Neural crest cell (in vitro differentiated cells): ENCODE measurements at places on chromosomes 2 and 18. TPM values are rescaled to one million over a fixed set of nuclear protein-coding genes. Genes with fewer than 3 reads are reported as not detected.

PCARE gene
- not detected in 2 replicates for total RNA-seq

ING5 gene
- 61.9 and 63.4 TPM in 2 replicates for total RNA-seq

GNAL gene
- 20.4 and 20.5 TPM in 2 replicates for total RNA-seq

NHEJ1 gene
- total RNA-seq: 23.5 and 26.8 TPM in 2 replicates

HS6ST1 gene
- total RNA-seq: 39.8 and 40.3 TPM in 2 replicates

POTEC gene
- total RNA-seq: not detected in 2 replicates

MYO1B gene
- total RNA-seq: 107 and 116 TPM in 2 replicates

SSB gene
- 183 and 187 TPM in 2 replicates for total RNA-seq

CFC1 gene
- total RNA-seq: not detected in 2 replicates

GCA gene
- total RNA-seq: 11.3 TPM in 2 replicates

IL36G gene
- not detected in 2 replicates for total RNA-seq

FOXI3 gene
- 0.12 TPM in 1 of 2 replicates, not detected in the other for total RNA-seq

NAT8 gene
- total RNA-seq: not detected in 2 replicates

C2orf81 gene
- total RNA-seq: 7.3 and 7.9 TPM in 2 replicates

ZAP70 gene
- 2.4 and 2.8 TPM in 2 replicates for total RNA-seq

SDC1 gene
- 81.0 and 85.4 TPM in 2 replicates for total RNA-seq

ARHGAP15 gene
- total RNA-seq: 2.8 and 3.2 TPM in 2 replicates

PJVK gene
- 5.8 and 6.2 TPM in 2 replicates for total RNA-seq

GAREM2 gene
- 21.3 and 21.8 TPM in 2 replicates for total RNA-seq

SH3RF3 gene
- 0.70 and 0.84 TPM in 2 replicates for total RNA-seq

MAP3K19 gene
- not detected in 2 replicates for total RNA-seq

RAD51AP2 gene
- total RNA-seq: 0.16 and 0.23 TPM in 2 replicates

SKOR2 gene
- 0.96 and 1.4 TPM in 2 replicates for total RNA-seq

RBKS gene
- 0.79 and 0.86 TPM in 2 replicates for total RNA-seq

LAMA3 gene
- 0.25 and 0.35 TPM in 2 replicates for total RNA-seq

PROM2 gene
- 1.8 and 2.7 TPM in 2 replicates for total RNA-seq

SCG2 gene
- total RNA-seq: 8.6 and 8.8 TPM in 2 replicates

GCKR gene
- 0.42 TPM in 1 of 2 replicates, not detected in the other for total RNA-seq

KCNIP3 gene
- total RNA-seq: 2.9 and 4.1 TPM in 2 replicates

HAAO gene
- total RNA-seq: 3.5 and 4.9 TPM in 2 replicates

RTKN gene
- total RNA-seq: 61.2 and 62.0 TPM in 2 replicates

FAM110C gene
- total RNA-seq: 0.07 and 0.09 TPM in 2 replicates

ITGB6 gene
- not detected in 2 replicates for total RNA-seq

ACTG2 gene
- total RNA-seq: 0.39 TPM in 1 of 2 replicates, not detected in the other

ABCB11 gene
- 0.07 and 0.11 TPM in 2 replicates for total RNA-seq

TUBA3D gene
- not detected in 2 replicates for total RNA-seq
